ENCODE measurements at places on chromosomes 11 and 22.

GRCh38 chr22:38353142-38353629 lies 36.0 kb upstream of the CSNK1E start:
- ATAC-seq = peak; percentile 62

DNA sequence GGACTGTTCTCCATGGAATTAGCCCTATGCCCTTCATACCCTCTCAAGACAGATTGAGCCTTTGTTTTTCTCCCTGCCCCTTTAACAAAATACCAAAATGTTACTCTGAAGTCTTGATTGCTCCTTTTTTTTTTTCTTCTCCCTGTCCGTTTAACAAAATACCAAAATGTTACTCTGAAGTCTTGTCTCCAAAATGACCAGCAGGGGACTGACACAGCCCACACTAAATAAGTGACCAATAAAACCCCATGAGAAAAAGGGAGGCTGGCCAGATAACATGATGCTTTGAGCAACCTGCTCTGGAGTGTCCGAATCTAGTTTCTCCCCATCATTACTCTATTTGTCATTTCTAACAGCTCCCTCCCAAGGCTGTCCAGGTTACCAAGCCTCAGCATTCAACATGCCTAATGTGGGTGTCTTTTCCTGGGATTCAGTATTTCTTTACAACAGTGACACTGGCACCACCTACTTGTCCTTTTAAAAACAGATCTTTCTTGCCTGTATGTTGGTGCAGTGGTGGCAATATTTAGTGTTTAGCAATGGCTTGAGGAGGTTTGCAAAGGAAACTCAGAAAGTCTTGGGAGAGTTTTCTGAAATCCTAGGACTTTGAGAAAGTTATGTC lies 42.7 kb upstream of the SLC1A2 start:
- no peak for ATAC-seq

GRCh38 chr11:96051820-96052219 lies 127.9 kb upstream of the MTMR2 start:
- ATAC-seq = no peak

- no peak for ATAC-seq
These were observed 144.6 kb downstream of the WT1 start for GRCh38 chr11:32290783-32291182.

- peak; percentile 43 for ATAC-seq
These were observed 15.0 kb downstream of the SLC1A2 start for GRCh38 chr11:35404388-35404775.

- peak; percentile 35 for ATAC-seq
These were observed 464 bp upstream of the CECR2 start for GRCh38 chr22:17368554-17369438.

GRCh38 chr11:119691020-119691666 lies 37.9 kb downstream of the NECTIN1 start:
- no peak for ATAC-seq

DNA sequence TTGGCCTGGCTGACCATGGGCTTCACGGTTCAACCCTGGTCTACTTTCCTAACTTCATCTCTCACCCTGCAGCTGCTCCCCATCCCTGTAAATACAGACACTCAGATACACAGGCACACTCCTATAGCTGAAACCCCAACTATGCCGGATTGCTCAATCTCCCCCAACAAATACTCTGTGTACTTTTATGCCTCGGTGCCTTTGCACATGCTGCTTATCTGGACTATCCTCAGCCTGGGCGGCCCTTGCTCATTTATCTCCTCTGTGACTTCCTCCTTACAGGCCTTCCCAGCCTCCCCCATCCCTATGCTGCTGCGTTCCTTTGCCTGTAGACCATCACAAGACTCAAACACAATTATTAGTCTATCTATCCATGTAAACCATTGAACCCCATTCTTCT lies 76.6 kb downstream of the PKNOX2 start:
- no peak for ATAC-seq

DNA sequence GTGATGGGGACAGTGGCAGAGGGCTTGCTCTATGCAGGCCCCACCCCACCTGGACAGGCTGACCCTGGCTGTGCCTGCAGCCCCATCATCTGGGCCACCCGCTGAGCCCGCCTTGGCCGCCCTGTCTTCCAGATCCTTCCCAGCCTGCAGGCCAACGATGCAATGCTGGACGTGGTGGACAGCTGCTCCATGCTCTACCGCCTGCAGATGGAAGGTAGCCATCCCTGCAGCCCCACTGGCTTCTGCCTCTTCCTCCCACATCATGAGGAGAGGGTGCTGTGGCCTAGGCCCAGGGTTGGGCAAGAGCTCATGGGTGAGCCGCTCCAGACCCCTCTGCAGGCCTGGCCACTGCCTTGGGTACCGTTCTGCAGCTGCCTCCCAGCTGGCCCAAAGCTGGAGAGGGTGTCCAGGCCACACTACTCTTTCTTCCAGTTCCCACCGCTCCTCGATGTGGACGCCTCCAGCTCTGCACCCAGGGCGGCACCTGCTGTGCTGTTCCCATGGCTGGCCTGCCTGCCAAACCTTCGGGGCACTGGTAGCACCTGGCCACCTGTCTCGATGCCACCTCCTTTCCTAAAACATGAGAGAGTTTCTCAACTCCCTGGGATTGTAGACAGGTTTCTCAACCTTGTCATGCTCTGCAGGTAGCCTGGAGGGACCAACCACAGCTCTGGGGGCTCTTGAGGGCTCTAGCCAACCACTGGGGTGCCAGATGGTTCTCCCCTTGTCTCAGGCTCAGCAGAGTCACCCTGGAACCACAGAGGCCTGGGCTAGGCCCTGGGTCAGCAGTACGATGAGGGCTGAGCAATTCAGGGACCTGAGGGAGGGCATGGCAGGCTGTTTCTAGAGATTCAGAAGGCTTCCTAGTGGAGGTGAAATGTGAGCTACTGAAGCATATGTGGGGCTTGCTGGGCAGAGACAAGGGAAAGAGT lies 9.5 kb upstream of the GTSE1 start:
- no peak for ATAC-seq

DNA sequence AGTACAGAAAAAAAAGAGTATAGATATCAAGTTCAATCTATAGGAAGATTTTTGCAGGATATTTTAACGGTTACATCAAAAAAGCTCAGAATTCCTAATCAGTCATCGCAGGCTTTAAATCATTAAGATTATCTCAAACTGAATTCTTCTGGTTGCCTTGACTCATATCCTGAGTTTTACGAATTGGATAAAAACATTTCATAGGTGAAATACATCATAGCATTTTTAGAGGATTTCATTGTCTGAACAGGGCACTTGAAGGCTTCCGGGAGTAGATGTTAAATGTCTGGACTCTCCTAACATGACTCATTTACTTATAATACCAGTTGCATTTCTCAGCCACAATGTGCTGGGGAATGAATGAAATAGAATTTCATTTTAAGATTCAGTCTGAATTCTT lies 2216.6 kb upstream of the RAG2 start:
- ATAC-seq = no peak

GRCh38 chr11:95154514-95154913 lies 64.9 kb downstream of the ENDOD1 start:
- ATAC-seq = no peak

DNA sequence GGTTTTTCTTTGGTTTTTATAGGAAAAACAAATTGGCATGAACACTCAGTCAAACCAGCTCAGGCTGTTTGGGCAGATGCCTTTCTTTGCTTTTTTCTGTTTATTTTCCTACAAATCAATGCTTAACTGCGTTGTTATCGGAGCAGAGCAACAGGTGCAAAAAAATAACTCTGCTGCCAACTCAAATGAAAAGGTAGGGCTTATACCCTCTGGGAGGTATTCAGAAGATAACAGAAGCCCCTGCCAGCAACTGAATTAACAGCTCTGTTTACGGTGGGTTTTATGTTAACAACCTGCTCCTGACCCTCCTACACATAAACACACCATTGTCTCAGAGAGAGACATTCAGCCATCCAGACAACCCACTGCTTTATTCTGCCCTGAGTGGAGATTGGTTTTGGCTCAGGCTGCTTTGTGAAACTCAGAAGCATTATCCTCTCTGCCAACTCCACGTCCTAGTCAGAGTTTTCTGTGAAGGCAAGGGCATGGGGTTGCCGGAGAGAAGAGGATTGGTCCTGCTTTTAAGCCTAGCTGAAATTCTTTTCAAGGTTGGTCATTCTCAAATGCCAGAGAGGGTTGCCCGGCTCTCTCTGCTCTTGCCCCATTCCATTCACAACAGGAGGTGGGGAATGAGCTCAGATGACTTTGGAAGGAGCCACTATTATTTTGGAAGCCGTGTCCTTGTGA lies 11.4 kb downstream of the EHF start:
- peak; percentile 24 for ATAC-seq

DNA sequence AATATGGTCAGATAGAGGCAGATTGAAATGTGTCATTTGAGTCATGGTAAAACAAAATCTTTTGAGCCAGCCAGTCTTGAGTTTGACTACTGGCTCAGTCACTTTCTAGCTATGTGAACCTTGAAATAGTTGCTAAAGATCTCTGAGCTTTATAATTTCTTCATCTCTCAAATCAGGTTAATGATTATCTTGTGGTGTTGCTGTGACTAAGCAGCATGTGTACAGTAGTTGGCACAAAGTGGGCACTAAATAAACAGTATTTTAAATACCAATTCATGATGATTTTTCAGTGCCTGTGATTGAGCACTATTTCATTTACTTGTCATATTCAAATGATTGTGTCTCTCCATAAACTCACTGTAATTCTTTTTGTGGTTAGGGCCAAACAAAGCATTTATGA lies 70.8 kb downstream of the RAB38 start:
- peak; percentile 24 for ATAC-seq

- ATAC-seq = no peak
These were observed 14.9 kb upstream of the PVALB start for GRCh38 chr22:36831717-36832116.

DNA sequence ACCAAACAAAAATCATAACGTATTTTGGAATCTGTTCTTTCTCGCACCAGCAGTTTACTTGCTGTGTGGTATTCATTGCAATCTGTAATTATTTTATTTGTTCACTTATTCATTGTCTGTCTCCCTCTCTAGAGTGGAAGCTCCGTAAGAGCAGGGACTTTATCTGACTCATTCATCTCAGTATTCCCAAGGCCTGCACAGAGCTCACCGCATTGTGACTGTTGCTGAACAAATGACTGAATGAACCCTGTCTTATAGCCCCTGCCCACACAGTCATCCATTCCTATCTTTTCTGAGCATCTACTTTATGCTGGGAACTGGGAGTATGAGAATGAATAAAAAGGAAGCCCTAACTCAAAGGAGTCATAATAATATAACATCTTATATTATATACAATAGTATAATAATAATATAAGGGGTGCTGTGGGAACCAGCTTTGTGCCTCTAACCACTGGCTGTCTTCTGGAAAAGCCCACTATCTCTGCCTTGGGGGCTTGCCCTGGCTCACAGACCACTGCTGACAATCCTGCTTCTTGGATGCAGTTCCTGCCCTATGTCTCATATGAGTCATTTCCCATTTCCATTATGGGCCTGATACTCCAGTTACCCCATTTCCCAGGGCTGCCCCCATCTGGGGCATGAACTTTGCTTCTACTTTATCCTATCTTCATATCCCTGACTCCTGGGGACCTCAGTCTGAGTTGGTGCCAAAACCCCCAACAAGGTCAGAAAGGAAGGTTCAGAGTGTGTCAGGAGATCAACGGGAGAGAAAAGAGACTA lies 11.0 kb downstream of the XRRA1 start:
- ATAC-seq = no peak

GRCh38 chr22:29477723-29478318 lies 2.2 kb upstream of the NEFH start:
- no peak for ATAC-seq

DNA sequence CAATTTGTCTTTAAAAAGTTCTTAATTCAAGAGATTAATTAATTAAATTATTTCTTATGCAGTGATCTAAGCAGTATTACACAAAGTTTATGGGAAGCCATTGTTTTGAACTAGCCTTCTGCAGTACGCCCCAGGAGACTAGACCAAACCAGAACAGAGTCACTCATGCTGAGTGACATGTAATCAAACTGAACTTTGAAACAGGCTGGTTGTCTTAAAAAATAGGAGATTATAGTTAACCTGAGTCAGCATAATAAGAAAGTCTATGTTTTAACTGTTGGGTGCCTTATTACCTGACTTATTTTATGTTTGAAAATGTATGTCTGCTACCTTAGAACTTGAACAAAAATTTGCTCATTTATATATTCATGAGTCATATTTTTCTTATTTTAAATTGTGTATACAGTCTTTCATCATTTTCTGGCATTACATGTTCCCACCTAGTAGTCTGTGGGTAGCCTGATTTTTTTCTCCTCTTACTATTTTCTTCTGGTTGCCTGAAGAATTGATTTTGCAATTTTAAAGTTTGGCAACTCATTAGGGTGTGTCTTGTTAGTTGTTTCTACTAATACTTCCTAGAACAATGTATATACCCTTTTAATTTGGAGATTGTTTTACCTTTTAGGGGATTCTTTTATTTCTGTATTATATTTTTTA lies 161.4 kb downstream of the AASDHPPT start:
- ATAC-seq = peak; percentile 65

GRCh38 chr11:126861796-126862459 lies 138.6 kb downstream of the KIRREL3 start:
- no peak for ATAC-seq

- ATAC-seq = no peak
These were observed 18.1 kb upstream of the INCENP start for GRCh38 chr11:62105667-62106191.

- ATAC-seq = no peak
These were observed 594.8 kb upstream of the B3GAT1 start for GRCh38 chr11:135006800-135007199.

- ATAC-seq = no peak
These were observed 12.2 kb downstream of the ARAP1 start for GRCh38 chr11:72740060-72740424.

DNA sequence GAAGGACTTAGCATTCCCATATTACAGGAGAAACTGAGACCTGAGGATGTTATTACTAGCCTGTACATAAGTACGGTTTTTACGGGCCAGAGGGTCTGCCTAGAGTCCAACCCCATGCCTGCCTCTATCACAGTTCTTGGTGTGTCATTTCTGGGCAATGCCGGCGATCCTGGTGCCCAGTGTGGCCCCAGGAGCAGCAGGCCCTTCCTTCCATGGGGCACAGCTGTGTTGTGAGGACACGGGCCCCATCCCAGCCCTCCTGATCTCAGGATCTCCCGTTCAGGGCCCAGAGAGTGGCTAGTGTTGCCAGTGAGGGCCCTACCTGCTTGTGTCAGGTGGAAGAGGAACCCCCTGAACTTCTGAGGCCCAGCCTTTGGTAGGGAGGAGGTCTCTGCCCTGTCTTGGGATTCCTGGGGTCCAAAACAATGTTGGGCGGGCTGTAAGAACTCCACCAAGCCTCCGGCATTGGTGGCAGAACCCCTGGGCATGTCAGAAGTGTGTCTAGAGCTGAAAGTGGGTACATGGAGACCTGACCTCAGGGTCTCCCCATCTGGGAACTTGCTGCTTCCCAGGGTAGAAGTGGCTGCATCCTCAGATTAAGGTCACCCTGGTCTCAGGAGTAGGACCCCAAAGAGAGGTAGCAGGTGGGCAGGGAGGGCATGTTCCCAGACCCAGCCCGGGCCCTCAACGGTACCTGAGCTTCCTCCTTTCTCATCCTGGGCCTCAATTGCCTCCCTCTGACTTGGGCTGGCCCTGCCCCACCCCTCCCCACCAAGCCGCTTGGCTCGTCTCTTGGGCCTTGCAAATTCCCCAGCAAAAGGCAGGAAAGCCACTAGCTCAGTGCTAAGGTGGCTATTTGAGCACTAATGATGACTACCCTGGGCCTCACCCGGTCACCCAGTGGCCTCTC lies 74.6 kb upstream of the KCNQ1OT1 start:
- no peak for ATAC-seq
